ENCODE measurements at places on chromosomes 3 and 15.
A peak's percentile ranks its signal among the peaks of the same experiment; 100 is the strongest.

GRCh38 chr15:69636169-69636915, 183.7 kb downstream of the RPLP1 start:
- DNase-seq = no peak

DNA sequence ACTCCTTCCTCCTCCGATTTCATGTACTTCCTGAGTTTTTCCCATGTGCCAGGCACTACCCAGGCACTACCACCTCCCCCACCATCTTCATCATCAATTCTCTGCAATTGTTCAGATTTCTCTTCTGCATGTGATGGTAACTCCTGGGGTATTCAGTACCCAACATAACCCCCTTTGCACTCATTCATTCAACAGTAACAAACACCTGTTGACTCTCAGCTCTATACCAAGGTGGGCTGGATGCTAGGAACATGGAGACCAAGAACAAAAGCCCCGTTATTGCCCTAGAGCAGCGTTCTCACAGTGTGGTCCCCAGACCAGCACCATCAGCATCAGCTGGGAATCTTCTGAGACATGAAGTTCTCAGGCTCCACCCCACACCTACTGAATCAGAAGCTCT, 113.0 kb upstream of the CHD2 start:
- DNase-seq = no peak

- DNase-seq = no peak
Measured at GRCh38 chr3:159797771-159798170, 190.9 kb upstream of the IL12A start.

DNA sequence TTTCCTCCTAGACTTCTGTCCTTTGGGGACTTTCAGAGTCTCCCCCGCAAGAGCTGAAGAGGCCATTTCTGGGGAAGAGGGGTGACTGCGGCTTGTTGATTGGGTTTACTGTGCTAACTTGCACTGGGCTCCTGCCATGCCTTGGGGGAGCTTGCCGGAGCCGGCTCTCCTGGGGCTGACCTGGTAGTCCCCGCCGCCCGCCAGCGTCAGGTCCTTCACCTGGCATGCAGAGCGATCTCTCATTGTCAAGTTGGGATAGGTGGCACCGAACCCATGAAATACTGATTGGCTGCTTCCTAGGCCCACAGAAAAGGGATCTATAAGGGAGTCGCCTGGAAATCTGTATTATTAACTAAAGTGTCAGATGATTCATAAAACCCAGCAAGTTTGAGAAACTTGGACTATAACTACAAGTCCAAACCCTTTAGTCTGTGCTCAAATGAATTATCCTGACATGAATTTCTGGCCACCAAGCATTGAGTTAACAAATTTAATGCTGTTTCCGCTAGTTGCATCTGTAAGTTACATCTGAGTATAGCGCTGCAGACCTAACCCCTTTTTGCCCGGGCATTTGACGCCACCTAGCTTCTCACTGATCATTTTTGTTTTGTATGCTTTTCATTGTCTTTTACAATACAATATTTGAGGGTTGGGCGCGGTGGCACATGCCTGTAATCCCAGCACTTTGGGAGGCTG, 607 bp upstream of the IMP3 start:
- DNase-seq = no peak

GRCh38 chr15:78850941-78851755, 21.5 kb upstream of the MORF4L1 start:
- peak; percentile 49 for DNase-seq

DNA sequence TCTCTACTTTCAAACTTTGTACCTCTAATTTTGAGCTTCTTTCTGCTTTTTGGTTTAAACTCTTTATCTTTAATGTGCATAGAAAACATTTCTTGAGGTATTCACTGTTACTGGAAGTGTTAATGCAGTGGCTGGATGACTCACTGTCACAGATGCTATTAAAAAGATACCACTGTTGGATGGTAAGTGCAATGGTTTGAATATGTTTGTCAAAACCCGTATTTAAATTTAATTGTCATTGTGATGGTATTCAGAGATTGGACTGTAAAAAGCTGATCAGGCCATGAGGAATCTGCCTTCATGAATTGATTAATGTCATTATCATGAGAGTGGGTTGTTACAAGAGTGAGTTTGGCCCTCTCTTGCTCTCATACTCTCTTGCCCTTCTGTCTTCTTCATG, 70.6 kb downstream of the AP4E1 start:
- DNase-seq = no peak

DNA sequence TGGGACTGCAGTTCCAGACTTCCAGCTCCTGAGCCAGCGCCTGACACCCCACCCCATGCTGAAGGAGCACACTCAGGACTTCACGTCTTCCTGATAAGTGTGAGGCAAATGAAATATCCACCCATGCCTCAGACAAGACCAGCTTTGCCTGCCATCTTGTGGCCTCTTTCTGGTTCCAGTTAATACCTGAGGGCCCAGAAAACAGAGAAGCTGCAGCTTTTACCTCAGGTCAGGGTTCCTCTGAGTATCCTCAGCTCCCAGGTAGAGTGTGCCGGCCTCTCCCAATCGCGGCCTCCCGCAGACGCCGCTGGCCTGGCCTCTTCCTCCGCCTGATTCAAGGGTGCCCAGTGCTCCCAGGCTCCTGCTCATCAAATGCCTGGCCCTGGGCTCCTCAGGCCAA, 5.1 kb upstream of the KLHL6 start:
- no peak for DNase-seq

- no peak for DNase-seq
Measured at GRCh38 chr15:90286678-90287077, 21.2 kb downstream of the NGRN start.

DNA sequence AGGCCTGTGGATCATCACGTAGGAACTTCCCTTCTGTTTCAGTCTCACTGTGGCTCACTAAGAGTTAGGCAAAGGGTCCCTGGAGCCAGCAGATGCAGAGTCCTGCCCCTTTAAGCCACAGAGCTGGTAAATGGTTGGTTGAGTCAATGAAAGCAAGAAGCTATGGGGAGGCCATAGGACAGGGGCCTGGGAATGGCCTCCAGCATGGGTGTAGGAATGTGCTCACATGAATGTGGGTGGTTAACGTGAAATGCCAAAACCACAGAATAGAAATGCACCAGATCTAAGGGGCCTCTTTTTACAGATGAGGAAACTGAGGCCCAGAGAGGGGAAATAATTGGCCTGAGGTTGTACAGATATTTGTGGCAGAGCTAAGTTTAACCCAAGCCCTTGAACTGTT, 150.3 kb downstream of the TLE3 start:
- DNase-seq = no peak

DNA sequence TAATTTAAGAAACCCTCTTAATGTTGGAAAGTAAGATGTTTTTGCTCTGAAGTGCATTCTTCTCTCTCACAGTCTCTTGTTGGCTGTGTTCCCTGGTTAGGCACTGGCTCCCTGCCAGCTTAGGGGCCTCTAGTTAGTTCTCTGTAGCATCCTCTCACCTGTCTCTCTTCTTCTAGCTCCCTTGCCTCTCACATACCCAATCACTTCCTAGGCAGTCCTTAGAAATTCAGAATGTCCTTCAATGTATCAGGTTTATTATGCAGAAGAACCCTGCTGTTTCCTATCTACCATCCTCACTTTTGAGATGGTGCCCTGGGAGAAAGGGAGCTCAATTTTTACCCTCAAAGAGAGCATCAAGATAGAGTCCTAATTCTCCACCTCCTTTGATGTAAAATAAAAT, 36.2 kb upstream of the CPNE4 start:
- no peak for DNase-seq

DNA sequence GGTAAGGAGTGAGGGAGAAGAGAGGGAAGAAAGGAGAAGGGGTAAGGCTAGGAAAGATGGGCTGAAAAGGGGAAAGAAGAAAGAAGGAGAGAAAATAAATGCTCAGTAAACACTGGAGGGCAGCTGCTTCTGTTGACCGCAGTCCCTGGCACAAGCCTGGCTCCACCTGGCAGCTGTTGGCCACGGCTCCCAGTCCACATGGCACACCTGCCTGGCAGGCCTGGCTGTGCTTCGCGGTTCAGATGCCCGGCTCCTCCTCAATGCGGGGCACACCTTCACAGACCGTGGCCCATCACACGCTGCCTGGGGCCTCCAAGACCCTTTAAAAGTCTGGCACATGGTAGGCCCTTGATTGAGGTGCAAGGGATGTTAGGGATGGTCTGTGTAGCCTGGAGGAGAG, 516.8 kb upstream of the PROK2 start:
- no peak for DNase-seq

GRCh38 chr15:96331144-96331944, 844 bp downstream of the NR2F2 start:
- no peak for DNase-seq

DNA sequence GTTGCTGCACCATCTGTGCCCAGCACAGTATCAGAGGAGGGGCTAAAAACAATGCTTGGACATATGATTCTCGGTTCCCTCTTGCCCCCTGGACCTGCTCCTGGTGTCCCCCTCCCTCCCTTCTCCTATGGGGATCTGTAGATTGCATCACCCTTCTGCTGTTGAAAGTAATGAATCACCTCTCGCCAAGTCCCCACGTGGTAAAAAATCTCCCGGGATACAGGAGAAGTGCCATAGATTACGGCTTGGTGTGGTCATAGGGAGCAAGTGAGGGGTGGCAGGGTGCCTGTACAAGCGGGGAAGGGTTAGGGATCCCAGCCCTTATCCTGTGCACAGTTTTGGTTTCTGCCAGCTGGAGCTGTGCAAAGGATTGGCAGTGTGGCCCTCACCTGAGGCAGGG, 37.7 kb downstream of the AMOTL2 start:
- no peak for DNase-seq

GRCh38 chr3:122628567-122628966, 51.1 kb downstream of the PARP15 start:
- DNase-seq = no peak

DNA sequence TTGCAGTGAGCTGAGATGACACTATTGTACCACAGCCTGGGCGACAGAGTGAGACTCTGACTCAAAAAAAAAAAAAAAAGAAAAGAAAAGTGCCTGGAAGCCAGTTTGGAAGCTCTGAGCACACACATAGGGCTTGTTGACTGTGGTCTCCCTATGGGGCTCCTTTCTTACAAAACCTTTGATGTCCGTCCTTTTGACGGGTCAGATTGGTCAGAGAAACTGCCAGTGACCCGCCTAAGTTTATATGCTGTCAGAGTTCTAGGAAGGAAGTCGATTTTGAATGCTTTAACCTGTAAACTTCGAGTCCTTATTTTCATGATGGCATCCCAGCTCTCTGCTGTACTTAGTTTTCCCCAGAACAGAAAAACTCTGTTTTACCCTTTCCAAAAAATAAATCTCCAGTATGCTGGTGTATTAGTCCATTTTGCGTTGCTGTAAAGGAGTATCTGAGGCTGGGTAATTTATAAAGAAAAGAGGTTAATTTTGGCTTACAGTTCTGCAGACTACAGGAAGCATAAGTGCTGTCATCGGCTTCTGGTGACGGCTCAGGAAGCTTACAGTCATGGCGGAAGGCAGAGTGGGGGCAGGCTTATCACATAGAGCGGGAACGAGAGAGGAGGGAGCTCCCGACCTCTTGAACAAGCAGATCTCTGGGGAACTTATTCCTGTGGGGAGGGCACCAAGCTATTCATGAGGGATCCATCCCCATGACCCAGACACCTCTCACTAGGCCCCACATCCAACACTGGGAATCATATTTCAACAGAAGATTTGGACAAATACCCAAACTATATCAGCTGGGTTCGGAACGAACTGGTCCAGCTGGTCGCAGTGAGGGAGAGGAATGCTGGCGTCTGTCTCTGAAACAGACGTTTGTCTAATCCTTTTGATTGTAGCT, 72.3 kb downstream of the LMLN start:
- no peak for DNase-seq

- DNase-seq = no peak
Measured at GRCh38 chr3:152583963-152584362, 251.0 kb upstream of the P2RY1 start.

- no peak for DNase-seq
Measured at GRCh38 chr3:106036696-106037095, 167.9 kb upstream of the CBLB start.

GRCh38 chr15:66644000-66644787, 57.8 kb upstream of the SMAD6 start:
- no peak for DNase-seq

- no peak for DNase-seq
Measured at GRCh38 chr15:51172193-51172592, 77.5 kb upstream of the TNFAIP8L3 start.

DNA sequence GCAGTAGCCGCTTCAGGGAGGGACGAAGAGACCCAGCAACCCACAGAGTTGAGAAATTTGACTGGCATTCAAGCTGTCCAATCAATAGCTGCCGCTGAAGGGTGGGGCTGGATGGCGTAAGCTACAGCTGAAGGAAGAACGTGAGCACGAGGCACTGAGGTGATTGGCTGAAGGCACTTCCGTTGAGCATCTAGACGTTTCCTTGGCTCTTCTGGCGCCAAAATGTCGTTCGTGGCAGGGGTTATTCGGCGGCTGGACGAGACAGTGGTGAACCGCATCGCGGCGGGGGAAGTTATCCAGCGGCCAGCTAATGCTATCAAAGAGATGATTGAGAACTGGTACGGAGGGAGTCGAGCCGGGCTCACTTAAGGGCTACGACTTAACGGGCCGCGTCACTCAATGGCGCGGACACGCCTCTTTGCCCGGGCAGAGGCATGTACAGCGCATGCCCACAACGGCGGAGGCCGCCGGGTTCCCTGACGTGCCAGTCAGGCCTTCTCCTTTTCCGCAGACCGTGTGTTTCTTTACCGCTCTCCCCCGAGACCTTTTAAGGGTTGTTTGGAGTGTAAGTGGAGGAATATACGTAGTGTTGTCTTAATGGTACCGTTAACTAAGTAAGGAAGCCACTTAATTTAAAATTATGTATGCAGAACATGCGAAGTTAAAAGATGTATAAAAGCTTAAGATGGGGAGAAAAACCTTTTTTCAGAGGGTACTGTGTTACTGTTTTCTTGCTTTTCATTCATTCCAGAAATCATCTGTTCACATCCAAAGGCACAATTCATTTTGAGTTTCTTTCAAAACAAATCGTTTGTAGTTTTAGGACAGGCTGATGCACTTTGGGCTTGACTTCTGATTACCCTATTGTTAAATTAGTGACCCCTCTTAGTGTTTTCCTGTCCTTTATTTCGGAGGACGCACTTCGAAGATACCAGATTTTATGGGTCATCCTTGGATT, at the start of gene MLH1:
Gene MLH1, plus strand, starts transcription at position 193 of the 958 bp plus-strand sequence. Its CDS starts 30 bp downstream, at position 223.
- DNase-seq = peak; percentile 98
